ENCODE measurements at places on chromosomes 2 and 18.
A peak's percentile ranks its signal among the peaks of the same experiment; 100 is the strongest.

- peak; percentile 50 for DNase-seq
Observed at GRCh38 chr2:219249203-219249980, 3.7 kb upstream of the TUBA4B start.

GRCh38 chr2:202033317-202034248, at the start of gene FZD7:
TSS of gene FZD7 (plus strand) at chr2:202033855. CDS start at chr2:202034648, 793 bp downstream.
- no peak for DNase-seq

GRCh38 chr2:237315170-237315828, 98.7 kb downstream of the COL6A3 start:
- no peak for DNase-seq

GRCh38 chr2:43129676-43130547, 96.5 kb downstream of the ZFP36L2 start:
- DNase-seq: no peak

- DNase-seq: no peak
Observed at GRCh38 chr2:9000442-9000841, 3.0 kb downstream of the MBOAT2 start.

DNA sequence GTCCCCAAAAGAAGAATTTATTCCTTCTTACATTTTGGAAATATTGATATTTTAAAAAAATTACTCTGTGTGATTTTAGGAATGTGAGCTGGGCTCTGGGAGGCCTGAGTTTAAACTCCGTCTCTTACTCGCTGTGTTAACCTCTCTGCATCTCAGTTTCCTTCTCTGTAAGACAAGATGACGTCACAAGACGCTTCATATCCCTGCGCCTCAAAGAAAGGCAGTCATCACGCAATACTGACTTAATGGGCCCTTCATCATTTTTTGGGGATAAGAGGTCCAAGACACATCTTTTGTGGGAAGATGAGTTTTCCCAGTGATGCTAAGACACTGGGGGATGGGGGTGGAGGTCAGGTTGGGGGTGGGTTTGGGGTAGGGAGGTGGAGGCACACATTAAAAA, 320.4 kb downstream of the AFF3 start:
- DNase-seq: no peak

DNA sequence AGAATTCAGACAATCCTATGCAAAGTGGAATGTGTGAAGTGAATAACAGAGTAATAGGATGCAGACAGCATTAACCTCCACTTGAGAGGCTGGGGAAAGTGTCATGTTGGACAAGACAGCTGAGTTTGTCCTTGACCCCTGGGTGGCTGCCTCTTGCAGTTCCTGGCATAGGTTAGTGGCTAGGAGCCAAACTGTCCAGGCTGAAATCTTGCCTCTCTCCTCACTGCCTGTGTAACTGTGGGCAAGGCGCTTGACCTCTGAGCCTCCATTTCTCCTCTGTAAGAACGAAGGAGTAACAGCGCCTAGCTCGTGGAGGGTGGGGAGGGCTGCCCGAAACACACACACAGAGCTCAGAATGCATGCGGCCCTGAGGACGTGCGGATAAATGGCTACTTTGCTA, 34.8 kb upstream of the LDLRAD4 start:
- no peak for DNase-seq

DNA sequence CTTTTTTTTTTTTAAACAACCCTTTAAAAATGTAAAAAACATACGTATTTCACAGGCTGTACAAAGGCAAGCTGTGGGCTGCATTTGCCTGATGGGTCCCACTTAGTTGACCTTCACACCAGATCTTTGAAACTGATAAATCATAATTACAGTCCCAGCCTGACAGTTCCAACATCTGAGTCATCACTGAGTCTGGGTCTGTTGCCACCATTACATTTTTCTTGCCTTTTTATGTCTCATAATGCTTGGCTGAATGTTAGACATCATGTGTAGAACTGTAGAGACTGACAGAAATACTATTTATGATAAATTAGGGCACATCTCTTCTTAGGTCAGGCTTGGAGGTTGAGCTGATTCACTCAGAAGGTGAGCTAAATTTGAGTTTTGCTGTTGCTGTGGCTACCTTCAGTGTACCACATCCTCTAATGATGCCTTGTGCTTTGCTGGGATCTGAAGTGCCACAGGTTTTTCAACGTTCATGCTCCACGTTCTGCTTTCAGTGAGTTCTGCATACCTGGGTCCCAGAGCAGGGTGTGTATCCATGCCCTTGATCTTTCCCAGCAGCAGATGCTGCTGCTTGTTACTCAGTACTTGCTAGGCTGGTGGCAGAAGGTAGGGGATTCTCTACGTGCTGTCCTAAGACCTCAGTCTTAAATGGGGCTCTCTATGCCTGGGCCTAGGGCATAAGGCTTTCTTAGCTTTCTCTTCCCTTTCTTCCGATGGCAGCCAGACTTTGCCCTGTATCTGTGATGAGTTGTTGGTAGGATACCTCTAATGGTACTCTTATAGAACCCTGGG, 160.6 kb upstream of the SMAD7 start:
- DNase-seq: no peak

DNA sequence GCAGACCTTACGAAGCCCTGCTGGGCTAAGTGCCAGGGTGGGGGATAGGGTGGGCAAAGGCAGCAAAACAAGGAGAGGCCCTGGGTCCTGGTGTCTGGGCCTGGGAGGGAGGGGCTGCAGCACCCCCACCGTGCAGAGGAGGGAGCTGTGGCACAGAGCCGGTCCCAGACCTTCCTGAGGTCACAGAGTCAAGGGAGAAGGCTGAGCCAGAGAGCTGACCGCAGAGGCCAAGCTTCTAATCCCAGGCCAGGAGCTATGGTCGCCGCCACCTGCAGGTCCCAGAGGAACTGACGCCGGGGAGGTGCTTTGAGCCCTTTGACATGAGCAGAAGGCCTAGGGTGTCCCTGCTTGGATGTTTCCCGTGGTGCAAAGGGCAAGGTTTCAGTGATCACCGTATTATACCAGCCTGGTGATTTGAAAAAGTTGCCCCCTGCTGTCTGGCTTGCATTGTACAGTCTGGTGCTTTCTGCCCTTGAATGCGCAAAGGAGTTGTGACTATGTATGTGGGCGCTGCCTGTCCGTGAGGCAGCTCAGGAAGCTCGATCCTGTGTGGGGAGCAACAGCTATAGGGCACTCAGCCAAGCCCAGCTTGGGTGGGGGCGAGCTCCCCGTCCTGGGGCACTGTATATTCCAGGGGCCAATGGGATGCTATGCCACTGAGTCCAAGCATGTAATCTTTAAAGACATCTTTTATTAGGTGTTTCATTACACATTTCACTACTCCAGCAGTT, 44.3 kb downstream of the EDAR start:
- DNase-seq: no peak

All from NCI-H2081 treated with DMSO at 0.1 percent for 48 hours (cell line).